ENCODE measurements at places on chromosomes 7 and 10.

DNA sequence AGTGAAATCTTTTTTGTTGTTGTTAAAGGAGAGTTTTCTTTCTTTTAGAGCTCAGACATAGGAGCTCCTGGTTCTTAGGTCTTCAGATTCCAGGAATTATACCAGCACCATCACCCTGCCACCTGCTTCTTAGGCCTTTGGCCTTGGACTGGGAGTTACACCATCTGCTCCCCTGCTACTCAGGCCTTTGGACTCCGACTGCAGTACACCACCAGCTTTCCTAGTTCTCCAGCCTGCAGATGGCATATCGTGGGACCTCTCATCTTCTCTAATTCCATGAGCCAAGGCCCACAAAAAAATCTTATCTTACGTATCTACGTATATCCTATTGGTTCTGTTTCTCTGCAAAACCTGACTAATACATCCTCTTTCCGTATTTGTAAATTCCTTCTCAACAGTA is 5.1 kb upstream of the TACC2 start:
- DNase-seq: no peak

- DNase-seq: no peak
Measured at GRCh38 chr10:101576211-101576863, 11.7 kb downstream of the POLL start.

DNA sequence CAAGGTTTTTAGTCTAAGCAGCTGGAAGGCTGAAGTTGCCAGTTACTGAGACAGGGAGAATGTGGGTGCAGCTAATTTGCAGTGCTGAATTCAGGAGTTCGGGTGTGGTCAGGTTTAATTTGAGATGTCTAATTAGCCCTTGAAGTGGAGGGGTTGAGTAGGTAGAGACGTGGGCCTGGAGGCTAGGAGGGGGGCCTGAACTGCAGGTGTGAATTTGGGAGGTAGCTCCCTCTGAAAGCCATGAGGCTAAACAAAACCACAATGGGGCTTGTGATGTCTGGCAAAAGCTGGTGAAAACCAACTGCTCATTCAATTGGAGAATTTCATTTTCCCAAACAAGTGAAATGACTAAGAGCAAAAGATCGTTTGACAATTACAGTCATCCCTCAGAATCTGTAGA is 246.0 kb upstream of the NFE2L3 start:
- DNase-seq: no peak

- DNase-seq: no peak
Measured at GRCh38 chr7:94452239-94452638, 57.4 kb upstream of the CASD1 start.

- DNase-seq: no peak
Measured at GRCh38 chr7:31986878-31987518, 83.2 kb downstream of the PDE1C start.

DNA sequence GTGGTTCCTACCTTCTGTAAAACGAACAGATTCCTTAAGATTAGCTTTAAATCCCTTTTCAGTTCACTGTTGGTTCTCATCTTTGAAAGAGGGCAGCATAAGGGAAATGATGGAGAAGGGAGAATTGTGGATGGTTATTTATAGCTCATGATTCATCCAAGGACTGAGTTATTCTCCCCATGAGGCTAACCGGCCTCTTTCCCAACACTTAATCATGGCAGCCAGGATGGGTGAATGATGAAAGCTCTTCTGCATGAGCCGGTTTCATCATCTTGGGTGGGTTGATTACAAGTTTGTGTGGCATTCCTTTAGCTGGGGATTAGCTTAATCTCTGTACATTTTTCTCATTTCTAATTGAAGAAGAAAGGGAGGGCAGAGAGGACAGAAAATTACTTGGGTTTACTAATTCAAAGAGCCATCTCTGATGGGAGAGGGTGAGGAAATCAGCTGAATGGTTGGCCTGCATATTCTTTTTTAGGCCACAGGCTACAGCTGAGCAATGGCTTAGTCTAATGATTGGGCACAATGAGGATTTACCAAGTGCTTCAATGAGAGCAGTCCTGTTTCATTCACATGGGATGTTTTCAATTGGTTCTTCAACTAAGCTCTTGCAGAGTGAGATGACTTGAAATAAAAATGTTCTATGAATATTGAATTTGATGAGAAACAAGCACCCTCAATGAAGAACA is 250.0 kb downstream of the BMPER start:
- no peak for DNase-seq

- DNase-seq: no peak
Measured at GRCh38 chr7:3094701-3095445, 51.2 kb upstream of the CARD11 start.

DNA sequence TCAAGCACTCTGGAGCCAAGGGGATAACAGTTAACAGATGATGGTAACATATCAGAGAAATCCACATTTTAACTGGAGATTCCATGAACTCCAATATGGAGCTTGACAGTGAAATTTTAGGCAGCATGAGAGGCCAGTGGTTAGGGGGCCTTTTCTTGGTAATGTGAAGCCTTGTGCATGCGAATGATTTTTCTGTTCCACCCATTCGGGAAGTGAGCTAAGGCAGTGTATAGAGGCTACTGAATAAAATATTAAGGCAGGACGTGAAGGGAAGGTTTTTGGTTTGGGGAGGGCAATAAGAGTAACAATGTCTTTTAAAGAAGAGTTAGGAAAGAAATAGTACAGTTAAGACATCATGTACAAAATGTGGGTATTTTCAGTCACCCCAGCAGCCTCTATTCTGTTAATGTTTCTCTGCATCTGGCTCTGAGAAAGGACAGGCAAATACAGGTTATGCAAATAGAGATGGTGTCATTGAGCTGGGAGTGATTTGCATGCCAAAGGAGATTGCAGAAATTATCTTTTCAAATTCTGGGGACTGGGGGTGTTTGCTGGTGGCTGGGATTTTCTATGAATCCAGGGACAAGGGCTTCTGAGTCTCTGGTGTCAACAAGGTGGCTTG is 6.8 kb upstream of the TAS2R60 start:
- DNase-seq: no peak

GRCh38 chr7:118148930-118149329 is 35.0 kb upstream of the LSM8 start:
- no peak for DNase-seq

GRCh38 chr10:37576154-37576553 is 281.3 kb downstream of the ZNF248 start:
- no peak for DNase-seq

DNA sequence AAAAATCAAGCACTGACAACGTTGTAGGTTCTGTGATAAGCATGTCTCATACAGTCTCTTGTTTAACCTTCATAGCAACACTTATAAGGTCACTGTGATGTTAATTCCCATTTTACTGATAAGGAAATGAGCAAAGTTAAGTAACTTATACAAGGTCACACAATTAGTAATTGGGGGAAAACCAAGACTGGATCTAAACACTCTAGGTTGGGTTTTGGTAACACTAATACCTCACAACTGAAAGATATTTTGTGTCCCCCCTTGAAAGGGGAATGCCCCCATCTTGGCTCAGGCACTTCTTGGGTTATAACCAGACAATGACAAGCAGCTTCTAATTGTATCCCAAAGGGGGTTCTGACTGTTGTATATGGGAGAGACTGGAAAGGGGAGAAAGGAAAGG is 36.0 kb upstream of the ABCB4 start:
- no peak for DNase-seq

- DNase-seq: no peak
Measured at GRCh38 chr7:111137296-111138192, 46.6 kb downstream of the LRRN3 start.

GRCh38 chr10:4337563-4337962 is 488.4 kb upstream of the AKR1E2 start:
- DNase-seq: no peak

DNA sequence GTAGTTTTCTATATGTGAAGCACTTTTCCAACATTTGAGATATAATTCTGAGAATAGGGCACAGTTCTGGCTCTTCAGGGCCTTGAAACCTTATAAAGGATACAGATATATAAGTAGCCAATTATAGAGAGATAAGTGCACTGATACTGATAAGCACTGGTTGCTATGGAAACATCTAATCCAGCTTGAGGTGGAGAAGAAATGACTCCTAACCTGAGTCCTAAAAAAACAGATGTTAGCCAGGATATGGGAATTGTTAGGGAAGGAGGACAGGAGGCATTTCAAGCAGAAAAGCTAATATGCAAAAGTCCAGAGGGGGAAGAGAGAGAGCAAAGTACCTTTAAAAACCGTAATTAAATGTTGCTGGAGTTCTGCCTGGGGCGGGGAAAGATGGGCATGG is 30.8 kb downstream of the STRIP2 start:
- DNase-seq: no peak
